ENCODE measurements at places on chromosomes 2 and 18. TPM values are rescaled to one million over a fixed set of nuclear protein-coding genes. Genes with fewer than 3 reads are reported as not detected.

GRCh38 chr2:140067661-140068060 lies 1287.5 kb upstream of the NXPH2 start:
- DNase-seq: no peak

The HOXD1 gene
- total RNA-seq: not detected

The MDH1B gene
- total RNA-seq: 1.3 TPM

DNA sequence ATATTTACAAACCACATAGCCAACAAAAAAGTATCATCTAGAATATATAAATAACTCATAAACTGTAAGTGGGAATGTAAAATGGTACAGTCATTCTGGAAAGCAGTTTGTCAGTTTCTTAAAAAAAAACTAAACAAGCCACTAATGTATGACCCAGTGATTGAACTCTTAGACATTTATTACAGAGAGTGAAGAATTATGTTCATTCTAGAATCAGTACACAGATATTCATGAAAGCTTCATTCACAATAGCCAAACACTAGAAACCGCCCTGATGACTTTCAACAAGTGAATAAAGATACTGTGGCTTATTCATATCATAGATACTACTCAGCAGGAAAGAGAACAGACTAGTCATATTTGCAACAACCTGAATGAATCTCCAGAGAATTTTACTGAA lies 1541.5 kb downstream of the LRP1B start:
- DNase-seq: no peak

GRCh38 chr2:100446696-100447095 lies 23.6 kb upstream of the NMS start:
- no peak for DNase-seq

Data from H9 (cell line).